ENCODE measurements at places on chromosomes 12 and 14.

GRCh38 chr12:63525831-63526230 lies 142.5 kb downstream of the DPY19L2 start:
- no peak for DNase-seq

DNA sequence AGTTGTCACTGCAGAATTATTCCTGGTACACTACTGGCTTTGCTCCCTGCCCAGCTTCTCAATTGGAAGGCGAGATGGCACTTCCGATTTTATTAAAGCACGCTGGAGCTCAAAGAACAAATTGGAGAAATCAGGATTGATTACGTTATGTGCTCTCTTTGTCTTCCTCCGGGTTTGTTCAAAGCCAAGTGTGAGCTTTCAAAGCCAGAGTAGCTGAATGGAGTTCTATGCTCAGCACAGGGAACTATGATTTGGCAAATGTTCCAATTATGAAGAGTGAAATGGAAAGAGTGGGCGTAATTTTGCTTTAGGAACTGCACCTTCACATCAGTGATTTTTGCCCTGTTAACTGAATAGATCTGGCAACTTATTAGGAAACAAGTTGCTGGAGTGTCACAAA lies 72.4 kb downstream of the FLRT2 start:
- no peak for DNase-seq

- no peak for DNase-seq
Measured at GRCh38 chr14:92945959-92946846, 23.3 kb downstream of the CHGA start.

DNA sequence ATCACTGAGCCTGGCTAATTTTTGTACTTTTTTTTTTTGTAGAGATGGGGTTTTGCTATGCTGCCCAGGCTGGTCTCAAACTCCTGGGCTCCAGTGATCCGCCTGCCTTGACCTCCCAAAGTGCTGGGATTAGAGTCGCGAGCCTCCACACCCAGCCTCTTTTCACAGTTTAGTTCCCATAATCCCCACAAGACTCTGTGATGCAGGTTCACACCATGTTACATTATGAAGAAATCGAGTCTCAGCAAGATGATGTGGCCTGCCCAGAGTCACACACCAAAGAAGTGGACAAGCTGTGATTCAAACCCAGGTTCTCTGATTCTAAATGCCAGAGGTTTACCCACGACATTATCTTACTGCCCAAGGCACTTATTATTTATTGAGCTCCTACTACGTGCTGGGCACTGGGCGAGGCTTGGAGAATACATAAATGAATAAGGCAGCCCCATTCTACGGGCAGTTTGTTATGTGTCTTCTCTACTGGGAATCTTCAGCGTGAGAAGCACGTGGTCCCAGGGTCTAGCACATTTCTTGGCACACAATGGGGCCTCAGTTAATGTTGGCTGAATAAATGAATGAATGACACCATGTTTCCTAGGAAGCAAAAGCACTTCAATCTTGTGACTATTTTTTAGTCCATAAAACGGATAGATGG lies 23.5 kb upstream of the OASL start:
- DNase-seq, result no peak

- DNase-seq, result no peak
Measured at GRCh38 chr12:116313194-116313927, 35.9 kb upstream of the MED13L start.

DNA sequence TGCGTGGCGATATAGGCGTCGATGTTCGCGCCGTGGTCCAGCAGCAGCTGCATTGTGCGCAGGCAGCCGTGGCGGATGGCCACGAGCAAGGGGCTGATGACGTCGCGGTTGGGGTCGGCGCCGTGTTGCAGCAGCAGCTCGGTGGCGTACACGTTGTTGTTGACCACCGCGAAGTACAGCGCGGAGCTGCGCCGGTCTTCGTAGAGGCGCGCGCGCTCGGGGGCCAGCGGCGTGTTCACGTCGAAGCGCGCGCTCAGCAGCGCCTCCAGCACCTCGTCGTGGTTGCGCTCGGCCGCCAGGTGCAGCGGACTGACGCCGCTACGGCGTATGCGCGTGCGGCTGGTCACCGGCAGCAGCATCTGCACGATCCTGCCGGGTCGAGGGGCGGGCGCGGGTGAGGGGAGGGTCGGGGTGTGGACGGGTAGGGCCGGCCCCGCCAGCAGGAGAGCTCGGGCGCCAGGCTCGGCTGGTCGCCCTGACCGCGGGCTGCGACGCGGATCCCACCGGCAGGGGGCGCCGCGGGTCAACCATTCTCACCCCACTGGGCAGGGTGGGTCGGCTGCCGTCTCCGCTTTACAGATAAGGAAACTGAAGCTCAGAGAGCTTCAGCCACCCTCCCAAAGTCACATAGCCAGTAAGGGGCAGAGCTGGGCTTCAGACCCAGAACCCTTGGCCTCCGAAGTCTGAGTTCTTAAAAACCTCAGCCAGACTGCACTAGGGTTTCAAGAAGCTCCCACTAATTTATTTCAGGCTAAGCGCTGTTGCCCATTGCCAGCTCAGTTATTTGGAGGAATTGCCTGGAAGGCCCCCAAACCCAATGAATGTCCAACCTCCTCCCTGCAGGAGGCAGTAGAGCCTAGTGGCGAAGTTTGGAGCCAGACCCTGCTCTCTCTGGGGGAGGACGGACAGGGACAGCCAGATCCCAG lies 12.4 kb downstream of the FAM181A start:
- peak; percentile 66 for DNase-seq

DNA sequence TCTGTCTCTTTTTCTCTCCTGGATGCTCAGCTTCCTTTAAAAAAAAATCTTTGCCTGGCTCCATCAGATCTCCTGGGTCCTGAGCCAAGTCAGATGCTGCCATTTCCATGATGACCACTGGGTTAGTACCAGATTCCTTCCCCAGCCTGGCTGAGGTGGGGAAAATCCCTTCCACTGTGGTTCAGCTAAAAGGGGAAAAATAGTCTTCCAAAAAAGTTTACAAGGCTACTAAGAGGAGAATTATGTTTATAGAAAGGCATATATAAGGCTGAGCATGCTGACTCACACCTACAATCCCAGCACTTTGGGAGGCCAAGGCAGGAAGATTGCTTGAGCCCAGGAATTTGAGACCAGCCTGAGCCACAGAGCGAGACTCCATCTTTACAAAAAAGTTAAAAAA lies 28.4 kb upstream of the GAS2L3 start:
- DNase-seq, result no peak

DNA sequence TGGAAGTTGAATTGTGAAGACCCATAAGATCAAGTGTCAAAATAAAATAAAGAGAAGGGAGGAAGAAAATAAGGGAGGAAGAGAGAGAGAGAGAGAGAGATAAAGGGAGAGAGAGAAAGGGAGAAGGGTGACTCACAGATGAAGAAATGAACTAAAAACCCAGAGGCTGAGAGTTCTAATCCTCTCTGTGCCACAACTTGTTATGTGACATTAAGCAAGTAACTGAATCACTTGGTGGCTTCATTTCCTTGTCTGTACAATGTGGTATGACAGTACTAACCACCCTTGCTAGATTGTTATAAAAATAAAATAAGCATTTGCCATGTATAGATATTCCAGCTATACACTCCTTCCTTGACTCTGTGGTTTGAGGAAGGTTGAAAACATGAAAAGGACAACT lies 189.0 kb upstream of the FRMD6 start:
- no peak for DNase-seq

DNA sequence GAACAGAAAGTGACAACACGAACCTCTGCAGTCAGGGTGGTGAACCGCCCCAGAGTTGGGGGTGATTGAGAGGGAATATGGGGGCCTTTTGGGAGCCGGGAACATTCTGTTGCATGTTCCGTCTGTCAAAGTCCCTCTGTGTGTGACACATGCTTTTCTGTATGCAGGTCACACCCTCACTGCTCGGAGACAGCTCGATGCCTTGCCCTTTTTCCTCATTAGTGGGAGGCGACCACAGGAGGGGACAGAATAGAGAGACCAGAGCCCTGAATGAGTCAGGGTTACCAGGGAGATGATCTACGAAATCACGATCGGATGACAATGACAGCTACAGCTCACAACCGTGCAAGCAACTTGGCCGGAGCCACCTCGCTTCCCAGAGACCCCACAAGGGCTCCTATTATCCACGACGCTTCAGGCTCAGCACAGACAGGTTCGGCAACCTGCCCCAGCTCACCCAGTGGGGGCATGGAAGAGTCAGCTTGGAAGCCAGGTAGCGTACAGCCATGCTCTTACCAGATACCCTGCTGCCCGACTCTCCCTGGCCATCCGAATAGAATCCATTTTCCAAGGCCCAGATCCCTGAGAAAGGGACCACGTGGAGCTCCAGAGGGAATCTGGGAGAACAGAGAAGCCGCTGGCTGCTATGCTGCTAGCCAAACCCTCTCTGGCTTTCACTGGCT lies 38.8 kb downstream of the TESC start:
- DNase-seq, result peak; percentile 34

DNA sequence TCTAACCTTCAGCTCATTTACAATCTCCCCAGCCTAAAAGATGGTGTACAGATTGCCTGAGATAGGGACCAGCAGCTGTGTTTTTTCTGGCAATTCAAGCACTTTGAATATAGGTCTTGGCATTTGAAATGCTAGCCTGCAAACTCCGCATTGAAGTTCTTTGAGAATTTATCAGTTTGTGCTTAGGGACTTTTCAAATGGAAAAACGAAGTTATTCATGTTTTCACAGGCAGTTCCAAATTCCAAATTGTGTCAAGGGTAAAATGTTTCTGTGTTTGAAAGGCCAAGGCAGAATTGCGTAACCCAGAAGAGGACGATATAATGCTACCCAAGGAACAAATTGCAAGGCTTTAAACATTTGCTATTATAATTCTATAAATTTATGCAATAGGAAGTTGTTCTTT lies 168.9 kb upstream of the RASSF8 start:
- DNase-seq, result no peak

DNA sequence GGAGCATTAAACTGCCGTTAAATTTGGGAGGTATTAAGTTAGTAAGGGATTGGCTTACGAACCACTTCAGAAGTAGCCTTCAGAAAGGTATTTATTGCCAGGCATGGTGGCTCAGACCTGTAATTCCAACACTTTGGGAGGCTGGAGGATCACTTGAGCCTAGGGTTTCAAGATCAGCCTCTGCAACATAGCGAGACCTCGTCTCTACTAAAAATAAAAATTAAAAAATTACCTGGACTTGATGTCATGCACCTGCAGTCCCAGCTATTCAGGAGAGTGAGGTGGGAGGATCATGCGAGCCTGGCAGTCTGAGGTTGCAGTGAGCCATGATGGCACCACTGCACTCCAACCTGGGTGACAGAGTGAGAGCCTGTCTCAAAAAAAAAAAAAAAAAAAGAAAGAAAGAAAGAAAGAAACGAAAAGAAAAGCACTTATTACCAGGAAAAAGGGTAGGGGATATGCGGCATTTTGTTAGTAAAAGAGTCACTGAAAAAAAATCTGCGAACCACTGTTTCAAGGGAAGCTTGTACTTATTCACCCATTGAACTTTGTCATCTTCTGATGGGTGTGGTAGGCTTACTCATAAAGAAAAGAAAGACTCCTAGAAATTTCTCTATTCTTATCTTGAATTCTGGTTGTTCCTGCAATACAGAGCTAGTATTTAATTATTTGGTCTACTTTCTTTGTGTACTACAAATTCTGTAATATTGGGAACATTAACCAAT lies 33.6 kb upstream of the PLEKHA5 start:
- DNase-seq, result no peak

GRCh38 chr12:28369483-28369882 lies 179.2 kb downstream of the CCDC91 start:
- no peak for DNase-seq

DNA sequence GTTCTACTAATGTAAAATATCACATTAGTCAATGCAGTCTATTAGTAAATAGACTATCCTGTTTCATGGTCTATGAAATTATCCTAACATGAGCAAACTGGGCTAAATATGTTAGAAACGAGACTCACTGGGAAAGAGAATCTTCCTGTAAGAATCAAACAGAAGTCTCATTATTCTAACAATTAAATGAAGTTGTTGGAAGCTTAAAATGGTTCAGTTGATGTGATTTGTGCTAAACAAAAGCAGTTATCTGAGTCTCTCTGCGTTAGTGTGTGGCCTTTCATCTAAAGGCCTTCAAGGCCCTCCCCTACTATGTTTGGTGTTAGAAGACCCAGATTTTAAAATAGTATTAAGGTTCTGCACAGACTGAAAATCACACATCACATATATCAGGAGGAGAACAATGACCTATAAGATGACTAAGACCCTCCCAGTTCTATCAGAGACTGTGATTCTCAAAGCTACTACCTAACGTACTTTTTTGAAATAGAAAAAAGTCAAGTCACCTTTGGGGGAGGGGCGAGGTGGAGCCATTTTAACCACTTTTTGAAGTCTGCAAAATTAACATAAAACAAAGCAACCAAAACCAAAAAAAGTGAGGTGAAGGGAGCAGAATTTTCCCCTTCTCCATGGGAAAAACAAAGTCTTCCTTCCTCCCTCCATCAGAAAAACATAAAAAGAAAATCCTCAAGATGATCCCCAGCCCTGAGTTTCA lies 82.3 kb downstream of the DENND5B start:
- no peak for DNase-seq
